ENCODE measurements at places on chromosomes 7 and 10.

DNA sequence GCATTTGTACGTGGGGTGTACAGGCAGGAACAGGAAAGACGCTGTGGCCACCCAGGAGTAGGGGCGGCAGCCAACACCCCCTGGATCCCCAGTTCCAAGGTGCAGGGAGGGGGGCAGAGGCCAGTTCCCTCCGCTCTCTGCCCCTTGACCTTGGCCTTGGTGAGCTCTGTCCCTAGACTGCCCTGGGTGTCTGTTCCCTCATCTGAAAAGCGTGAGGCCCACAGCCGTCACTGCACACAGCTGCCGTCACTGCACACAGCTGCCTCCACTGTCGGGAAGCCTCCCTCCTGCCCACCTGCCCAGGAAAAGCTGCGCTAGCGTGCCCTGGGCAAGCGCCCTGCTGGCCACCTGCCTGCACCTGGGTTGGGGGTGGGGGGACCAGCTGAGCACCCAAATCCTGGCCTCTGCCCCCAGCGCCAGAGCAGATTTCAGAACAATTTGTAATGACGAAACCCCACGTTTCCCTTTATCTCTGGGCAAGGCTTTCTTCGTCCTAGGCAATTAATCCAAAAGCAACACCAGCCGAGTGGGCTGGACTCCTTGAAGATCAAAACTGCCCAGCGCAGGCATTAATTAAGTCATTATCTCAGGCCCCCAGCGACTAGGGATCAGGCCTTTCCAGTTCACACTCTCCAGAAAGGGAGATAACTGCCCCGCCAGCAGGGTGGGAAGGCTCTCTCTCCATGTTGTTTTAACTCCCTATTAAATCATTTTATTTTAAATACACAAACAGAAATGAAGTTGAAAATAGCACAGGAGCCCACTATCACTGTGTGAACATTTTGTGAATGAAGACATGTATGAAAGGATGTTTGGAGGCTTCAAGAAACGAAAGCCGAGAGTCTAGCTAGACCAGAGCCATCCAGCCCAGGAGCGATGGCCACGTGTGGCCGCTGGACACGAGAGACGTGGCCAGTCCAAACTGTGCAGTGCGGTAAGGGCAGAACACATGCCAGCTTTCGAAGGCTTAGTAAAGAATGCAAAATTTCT lies 4.0 kb upstream of the PDGFA start:
- no peak for DNase-seq

DNA sequence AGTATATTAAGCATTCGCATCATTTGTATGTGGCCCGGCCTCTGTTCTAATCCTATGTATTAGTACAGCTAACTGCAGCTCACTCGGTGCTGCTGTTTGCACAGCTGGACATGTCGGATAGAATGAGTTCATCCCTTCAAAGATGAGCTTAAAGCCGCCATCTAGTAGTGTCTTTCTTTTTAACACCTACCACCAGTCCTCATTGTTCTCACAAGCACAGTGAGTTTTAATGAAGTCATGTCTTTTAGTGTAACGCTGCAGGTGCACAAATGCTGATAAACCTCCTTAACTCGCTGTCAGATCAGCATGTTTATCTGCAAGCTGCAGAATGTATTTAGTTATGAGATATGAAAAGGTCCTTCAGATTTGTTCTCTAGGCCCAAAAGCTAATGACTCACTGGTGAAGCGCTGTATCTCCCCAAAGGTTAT lies 247.5 kb downstream of the MTERF1 start:
- no peak for DNase-seq

GRCh38 chr7:158458716-158459282 lies 128.8 kb downstream of the PTPRN2 start:
- no peak for DNase-seq

- no peak for DNase-seq
Observed at GRCh38 chr7:25455683-25456251, 227.5 kb upstream of the NPVF start.

GRCh38 chr7:67311901-67312300 lies 315.3 kb downstream of the TYW1 start:
- DNase-seq = no peak

DNA sequence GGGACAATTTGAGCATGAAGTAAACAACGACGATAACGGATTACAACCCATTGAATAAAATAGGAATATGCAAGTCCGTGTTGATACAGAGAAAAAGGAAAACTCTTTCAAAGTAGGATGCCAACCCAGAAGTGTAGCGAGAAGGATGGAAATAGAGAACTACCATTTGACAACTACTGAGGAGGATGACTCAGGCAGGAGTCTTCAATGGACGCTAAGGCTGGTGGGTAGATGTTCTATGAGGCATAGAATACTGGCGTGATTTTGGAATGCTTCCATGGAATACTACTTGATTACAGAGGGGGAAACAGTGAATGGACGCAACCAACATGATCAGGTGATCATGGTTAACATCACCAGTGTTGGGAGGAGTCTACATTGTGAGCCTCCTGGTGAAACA lies 828 bp upstream of the CFAP70 start:
- DNase-seq = no peak

GRCh38 chr10:78867555-78867939 lies 201.2 kb upstream of the ZMIZ1 start:
- DNase-seq = no peak
